ENCODE measurements at places on chromosomes 16 and 17.
A peak's percentile ranks its signal among the peaks of the same experiment; 100 is the strongest.

GRCh38 chr17:68016838-68017237 is 18.7 kb upstream of the KPNA2 start:
- DNase-seq: no peak

DNA sequence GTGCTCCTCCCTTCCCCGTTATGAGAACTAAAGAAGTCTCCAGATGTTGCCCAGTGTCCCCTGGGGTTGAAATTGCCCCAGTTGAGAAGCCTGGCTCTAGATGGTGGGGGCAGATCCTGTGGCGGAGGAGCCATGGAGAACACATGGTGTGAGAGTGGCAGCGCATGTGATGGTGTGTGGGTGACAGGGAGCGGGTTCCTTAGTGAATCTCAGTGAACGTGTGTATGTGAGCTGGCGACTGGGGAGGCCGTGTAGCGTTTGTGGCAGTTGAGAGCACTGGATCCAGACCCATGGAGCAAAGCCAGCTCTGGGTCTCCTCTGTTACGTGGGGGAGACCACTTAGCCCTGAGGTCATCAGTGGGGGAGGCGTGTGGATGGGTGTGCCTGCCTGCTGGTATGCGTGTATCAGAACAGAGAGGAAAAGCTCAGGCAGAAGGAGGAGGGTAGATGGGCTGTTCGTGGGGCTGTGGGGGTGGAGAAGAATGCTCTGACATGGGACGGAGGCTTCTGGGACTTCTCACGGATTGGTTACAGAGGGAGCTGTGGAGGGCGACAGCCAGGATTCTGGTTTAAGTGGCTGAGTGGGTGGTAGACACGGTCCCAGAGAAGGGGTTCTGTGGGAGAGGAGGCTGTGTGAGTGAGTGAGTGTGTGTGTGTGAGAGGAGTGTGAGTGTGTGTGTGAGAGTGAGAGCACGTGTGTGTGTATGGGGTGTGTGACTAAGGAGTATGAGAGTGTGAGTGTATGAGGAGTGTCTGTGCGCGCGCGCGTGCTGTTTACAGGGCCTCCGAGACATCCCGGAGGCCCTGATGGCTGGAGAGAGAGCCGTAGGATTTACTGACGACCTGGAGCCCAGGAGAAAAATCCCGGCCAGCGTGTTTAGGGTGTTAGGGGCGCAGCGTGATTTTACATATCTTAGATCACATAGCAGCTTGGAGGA is 193.8 kb downstream of the SNX29 start:
- no peak for DNase-seq

DNA sequence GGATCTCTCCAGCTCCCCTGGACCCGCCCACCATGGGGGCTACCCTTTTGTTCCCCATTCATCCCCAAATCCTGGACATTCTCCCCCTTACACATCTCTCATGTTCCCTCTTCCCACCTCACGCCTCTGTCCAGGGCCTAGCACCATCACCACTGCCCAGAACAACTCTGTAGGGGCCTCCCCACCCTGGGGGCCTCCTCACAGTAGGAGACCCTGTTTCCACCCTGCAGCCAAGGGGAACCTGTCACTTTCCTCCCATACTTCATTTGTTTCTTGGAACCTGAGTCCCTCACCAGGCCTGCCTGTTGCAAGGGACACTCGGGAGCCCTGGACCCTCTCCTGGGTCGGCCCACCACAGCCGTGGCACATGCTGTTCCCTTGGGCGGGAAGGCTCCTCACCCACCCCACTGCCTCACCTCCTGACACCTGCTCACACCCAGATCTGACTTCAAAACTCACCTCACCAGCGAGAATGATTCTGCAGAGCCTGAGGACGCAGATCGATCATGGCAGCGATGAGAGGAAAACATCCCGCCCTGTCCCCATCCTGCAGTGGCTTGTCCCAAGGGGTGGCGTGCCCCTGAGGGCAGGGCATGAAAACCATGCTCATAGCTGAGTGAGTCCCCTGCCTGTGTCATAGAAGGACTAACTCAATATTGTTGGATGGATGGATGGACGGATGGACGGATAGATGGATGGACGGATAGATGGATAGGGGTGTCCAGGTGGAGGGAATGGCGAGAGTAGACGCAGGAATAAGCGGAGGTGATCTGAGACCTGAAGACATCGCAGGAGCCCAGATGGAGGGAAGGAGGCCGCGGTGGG is 6.8 kb upstream of the RASD1 start:
- no peak for DNase-seq

GRCh38 chr17:81193470-81194224 is 27.6 kb upstream of the AATK start:
- DNase-seq: no peak

DNA sequence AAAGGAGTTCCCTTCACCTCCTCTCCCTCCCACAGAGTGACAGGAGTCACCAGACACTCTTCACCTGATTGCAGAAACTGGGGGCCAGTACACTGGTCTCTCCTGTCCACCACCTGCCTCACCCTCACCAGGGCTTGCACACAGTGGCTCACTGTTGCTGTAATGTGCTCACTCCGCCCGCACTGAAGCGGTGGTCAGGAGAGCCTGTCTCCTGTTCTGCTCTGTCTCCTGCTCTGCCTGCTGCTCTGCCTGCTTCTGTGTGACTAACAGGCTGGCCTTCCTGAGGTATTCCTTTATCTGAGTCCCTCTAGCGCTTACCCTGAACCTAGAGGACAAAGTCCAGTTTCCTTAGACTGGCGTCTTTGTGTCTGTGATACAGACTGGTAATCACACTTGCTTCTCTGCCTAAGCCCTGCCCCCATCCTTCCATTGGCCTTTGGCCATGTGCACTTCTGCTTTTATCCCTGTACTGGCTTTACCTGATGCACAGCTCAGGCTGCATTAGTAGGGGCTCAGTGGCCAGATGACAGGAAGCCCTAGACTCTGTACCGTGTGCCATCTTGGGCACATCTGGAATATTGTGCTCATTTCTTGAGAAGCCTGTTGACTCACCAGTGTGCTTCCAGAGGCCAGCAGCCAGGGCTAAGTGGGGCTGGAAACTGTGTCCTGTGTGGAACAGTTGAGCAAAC is 13.3 kb downstream of the PROCA1 start:
- no peak for DNase-seq

- peak; percentile 34 for DNase-seq
Measured at GRCh38 chr16:29809850-29810698, 1.9 kb upstream of the PRRT2 start.

DNA sequence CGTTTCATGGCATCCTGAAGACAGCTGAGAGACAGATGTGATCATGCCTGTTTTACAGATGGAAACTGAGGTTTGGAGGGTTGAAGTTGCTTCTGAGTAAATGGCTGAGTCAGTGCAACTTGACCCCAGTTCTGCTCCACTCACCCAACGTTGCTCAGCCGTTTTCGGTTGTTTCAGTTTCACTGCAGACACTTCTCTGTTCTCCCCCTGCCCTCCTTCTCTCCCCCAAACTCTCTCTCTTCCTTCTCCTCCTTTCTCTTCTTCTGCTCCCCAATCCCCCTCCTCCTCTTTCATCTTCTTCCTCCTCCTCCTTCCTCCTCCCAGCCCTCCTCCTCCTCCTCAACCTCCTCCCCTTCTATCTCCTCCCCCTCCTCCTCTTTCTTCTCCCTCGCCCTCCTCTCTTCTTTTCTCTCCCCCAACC is 9.4 kb upstream of the CEP20 start:
- DNase-seq: no peak

- DNase-seq: no peak
Measured at GRCh38 chr16:27112093-27112811, 45.5 kb downstream of the C16orf82 start.

DNA sequence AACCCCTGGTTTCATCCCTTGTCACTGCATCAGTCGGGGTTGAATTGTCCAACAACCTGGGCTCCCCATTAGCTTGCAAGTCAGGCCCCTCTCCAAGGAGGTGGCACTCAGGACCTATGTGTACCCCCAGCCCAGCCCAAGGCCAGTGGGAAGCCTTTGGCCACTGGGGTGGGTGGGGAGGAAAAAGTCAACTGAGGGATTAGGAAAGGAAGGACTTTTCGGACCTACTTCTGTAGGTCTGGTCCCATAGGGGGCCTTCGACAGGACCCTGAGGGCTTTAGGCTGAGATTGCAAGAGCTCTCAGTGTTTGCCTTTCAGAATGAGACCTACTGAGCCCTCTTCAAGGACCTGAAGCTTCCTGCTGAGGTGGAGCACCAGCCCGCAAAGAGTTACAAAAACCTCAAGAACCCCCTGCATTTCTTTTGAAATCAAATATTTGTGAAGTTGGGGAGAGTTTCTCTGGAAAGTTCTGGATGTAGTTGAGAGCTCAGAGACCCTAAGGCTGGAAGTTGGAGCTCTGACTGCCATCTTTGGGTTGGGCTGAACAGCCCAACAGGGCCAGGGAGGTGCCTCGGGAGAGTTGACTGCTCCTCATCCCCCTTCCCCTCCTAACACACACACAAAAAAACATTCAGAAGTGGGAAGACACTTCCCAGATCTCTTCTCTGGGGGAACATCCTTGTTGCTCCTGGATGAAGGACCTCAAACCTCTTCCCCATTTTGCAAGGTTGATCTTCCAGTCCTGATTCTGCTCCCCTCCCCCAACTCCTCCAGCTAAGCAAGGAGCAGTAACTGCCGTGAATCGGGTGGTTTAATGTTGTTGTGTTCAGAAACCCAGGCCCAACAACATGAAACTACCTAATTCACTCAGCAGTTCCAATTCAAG is 5.8 kb upstream of the HOXB9 start:
- DNase-seq: no peak

GRCh38 chr17:17440010-17440843 is 36.6 kb upstream of the MED9 start:
- peak; percentile 29 for DNase-seq

DNA sequence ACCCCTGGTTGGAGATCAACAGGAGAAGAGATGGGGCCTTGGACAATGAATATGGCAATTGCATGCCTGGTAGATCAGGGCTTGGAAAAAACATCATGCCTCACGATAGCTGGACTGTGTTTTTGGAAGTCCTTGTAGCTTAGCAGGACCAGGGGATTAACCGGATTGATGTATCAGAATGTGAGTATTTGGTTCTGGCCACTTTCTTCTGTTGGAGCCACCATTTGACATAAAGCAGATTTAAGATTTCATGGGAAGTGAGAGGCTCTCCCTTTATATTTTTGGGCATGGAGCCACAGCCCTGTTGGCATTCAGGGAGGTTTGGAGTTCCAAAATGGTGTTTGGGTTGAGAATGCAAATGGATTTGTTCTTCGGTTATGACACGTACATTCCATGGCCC is 424.7 kb upstream of the MAF start:
- DNase-seq: no peak

All from DMS 273 treated with DMSO at 0.1 percent for 48 hours (cell line).